NCI-H187 treated with DMSO at 0.1 percent for 48 hours (cell line): ENCODE measurements at places on chromosomes 6 and 20.
A peak's percentile ranks its signal among the peaks of the same experiment; 100 is the strongest.

GRCh38 chr6:10141746-10142443 lies 273.0 kb downstream of the TFAP2A start:
- no peak for DNase-seq

GRCh38 chr6:131900231-131900630 lies 50.9 kb downstream of the CCN2 start:
- DNase-seq: no peak

- DNase-seq: no peak
Measured at GRCh38 chr6:29737707-29738630, 14.7 kb downstream of the HLA-F start.

DNA sequence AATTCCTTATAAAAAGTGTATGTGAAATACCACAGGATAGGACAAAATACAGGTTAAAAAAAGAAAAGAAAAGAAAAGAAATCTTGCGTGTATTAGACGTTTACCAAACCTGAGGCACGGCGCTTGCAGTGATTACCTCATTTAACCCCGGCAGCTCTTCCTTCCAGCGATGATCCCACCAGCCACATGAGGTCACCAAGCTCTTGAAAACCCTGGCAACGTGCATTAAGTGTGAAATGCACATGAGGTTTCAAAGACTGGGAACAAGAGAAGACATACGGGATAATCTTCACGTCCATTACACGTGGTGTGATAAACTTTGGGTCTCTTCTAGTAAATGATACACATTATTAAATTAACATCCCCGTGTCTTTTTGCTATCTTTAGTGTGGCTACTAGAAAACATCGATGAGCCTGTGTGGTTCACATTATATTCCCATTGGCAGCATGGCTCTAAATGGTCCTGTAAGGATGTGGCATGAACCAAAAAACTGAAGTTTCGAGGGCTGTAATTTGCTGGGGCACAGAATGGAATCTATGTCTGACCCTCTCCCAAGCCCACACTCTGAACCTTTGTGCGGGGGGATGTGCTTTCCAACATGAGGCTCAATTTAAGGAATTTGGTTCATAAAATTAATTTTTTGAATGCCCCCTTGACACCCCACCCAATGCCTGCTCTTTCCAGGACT lies 59.2 kb upstream of the THBS2 start:
- no peak for DNase-seq

- peak; percentile 23 for DNase-seq
Measured at GRCh38 chr6:167450626-167451025, 125.7 kb downstream of the TTLL2 start.

DNA sequence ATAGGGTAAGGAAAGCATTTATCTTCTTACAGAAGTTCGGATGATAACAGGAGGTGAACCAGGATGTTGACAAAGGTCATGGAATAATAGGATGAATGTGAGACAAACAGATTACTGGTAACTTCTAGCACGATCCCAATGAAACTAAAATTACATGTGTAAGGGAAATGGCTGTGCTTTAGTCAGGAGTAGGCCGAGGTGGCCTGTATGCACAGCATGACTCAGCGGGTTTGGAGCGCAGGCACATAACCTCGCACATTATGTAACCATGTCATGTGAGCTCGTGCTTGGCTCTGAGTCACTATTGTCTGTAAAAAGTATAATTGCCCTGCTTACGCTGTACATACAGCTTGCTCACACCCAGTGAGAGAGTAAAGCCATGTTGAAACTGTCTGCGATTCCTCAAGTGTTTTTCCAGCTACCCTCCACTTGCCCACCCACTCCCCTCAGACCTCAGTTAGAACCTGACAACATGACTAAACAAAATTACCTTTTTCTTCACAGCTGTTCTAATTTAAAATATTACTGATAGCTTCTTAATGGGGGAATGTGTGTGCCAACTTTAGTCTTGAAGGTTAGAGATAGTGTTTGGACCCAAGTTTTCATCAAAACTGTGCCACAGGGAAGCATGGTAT lies 8.2 kb downstream of the CYB5R4 start:
- no peak for DNase-seq

DNA sequence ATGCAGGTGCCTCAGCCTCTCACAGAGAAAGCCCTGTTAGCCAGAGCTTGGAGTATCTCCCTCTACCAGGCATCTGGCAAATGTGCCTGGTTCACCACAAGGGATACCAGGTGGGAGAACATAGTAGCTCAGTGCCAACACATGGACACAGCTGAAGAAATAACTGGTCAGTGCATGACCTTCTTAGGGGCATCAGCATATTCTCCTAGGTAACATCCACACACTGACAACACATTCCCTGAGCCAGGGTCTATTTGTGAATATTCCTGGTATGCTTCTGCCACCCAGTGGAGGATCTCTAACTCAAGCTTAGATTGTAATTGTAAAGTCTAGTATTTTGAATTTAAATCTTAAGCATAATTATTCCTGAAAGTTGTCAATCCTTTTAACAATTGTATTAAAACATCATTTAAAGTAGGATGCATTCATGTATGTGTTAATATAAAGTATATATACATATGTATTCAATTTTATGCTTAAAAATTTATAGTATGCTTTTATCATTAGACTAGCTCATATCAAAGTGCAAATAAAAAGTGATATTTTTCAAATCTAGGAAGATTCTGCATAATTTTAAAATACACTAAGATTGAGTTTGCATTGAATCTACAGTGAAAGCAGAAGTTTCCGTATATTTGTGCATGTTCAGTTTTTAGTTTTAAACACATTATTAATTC lies 45.3 kb upstream of the COL21A1 start:
- no peak for DNase-seq

DNA sequence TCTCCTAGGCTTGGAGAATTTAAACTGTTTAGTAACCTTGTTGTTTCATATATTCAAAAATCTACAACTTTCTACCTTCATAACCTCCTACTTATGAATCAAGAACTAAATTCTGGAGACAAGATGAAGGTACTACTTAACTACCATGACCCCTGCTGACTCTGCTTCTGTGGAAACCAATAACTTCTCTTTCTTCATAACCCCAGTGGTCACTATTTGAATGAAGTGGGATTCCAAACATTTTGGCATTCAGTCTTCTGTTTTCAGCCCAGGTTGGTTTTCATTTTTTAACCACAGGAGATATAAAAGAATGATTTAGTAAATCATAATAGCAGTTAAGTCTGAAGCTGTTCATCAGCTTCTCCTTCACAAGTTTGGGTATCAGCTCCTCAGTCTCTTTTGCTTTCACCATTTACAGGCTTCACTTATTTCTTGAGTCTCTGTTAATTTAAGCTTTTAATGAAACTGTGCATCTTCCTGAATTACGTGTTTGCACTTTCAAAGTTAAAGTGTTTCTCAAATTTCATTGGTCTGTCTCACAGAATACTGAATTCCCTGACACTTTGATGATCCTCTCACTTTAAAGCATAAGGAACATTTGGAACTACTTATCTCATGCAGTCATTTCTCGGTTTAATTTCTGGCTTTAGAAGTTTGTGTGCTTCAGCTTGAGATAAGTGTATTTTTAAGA lies 9.5 kb downstream of the SENP6 start:
- no peak for DNase-seq

GRCh38 chr20:6502219-6502618 lies 265.3 kb upstream of the BMP2 start:
- DNase-seq: no peak
